Activated CD4-positive, alpha-beta T cell treated with anti-CD3 and anti-CD28 coated beads, Interleukin-2, amount 10 ng/mL, durations not matched to agents 24 days and 14 days (primary cell): ENCODE measurements at places on chromosomes 3 and 15. TPM values are rescaled to one million over a fixed set of nuclear protein-coding genes. Genes with fewer than 3 reads are reported as not detected.

- no peak for DNase-seq
- H3K27me3 ChIP-seq: peaks cover 19% of the 10 kb centered on the region
- H3K36me3 ChIP-seq: no peaks in the 10 kb centered on the region
- no peak overlapping the region for H3K27ac ChIP-seq
- no peaks in the 10 kb centered on the region for H3K4me1 ChIP-seq
Measured at GRCh38 chr3:186653080-186653707, 12.6 kb upstream of the HRG start.

DNA sequence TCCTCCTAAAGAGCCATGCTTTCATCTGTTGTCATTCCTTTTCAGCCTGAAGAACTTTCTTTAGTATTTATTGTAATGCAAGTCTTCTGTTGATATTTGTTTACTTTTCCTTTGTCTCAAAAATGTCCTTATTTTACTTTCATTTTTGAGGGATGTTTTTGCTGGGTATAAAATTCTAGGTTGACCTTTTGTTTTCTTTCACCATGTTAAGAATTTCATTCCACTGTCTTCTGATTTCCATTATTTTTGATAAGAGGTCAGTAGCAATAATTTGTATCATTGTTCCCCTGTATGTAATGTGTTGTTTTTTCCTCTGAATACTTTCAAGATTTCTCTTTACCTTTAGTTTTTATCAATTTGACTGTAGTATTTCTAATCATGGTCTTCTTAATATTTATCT is 91.1 kb downstream of the RSRC1 start:
- H3K4me1 ChIP-seq: no peaks in the 10 kb centered on the region
- H3K27me3 ChIP-seq: no peaks in the 10 kb centered on the region
- no peak overlapping the region for H3K4me3 ChIP-seq
- DNase-seq: no peak
- H3K36me3 ChIP-seq: peaks cover 24% of the 10 kb centered on the region

IL17RB gene
- 1.3 and 2.2 TPM in 2 replicates for total RNA-seq

HRG gene
- total RNA-seq: not detected in 2 replicates

SPSB4 gene
- total RNA-seq: 0.07 TPM in 1 of 2 replicates, not detected in the other
